ENCODE measurements at places on chromosomes 1 and 21.
A peak's percentile ranks its signal among the peaks of the same experiment; 100 is the strongest.

DNA sequence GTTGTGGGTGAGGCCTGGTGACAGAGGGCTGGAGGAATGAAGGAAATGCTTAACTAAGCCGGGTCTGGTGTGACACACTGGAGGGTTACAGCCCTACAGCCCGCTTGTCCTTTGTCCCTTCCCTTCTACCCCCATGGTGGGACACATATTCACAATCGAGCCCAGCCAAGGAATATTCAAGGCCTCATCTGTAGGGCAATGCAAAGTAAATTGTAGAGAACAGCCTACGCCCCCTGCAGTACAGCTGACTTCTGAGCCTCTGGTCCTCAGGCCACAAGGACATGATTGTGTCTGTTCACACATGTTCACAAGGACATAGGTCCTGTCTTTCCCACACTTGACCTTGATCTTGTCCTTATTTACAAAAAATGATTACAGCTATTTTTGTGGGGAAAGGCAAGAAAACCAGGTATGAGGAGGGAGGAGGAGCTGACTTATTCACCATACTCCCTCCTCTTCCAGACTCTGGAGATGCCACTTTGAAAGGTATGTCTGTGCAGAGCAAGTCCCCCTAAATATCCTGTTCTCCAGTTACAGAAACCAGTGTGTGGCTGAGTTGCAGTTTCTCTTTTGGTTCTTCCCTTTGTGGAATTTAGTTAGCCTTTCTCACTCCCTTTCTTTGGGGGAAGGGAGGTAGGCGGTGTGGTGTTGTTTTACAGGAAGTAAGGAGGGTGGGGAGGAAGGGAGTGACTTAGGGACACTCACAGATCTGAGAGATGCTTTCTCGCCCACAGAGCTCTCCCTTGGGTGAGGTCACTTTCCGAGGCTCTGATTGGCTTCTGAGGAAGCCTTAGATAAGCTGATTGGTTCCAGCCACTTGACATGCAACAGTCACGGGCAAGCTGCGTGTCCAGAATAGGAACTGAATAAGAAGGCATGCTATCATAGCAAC lies 14.6 kb downstream of the POLR3GL start:
- peak; percentile 51 for DNase-seq

DNA sequence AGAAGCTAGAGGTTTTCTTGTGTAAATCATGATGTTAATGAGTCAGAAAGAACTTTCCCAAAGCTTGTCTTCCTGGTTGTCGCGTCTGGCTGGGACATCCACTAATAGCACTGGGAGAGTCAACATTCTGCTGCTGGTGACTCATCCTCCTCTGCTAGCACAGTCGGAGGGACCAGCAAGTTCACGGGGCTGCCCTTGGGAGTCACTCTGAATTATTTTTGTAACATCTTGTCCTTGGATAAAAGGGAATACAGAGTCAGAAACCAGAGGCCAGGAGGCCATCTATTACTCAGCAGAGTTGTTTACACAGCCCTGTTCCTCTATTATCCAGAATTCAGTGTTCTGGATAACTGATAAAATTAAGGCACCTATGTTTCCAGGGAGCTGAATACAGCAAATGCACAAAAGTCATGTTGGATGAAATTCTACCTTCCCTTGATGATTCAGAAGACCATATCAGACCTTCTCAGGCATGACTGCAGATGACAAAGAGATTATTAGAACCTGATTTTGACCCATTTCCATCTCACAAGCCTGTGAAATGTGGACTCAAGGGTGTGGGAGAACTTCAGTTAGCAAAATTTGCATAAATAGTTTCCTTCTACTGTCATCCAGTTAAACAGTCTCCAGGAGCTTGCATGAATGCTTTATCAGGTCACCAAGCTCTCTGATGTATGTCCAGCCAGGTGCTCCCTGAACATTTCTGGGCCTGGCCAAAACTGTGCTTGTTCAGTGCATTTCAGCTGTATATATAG lies 68.1 kb downstream of the JAK1 start:
- no peak for DNase-seq

GRCh38 chr1:198631292-198631691 lies 7.5 kb upstream of the PTPRC start:
- no peak for DNase-seq

DNA sequence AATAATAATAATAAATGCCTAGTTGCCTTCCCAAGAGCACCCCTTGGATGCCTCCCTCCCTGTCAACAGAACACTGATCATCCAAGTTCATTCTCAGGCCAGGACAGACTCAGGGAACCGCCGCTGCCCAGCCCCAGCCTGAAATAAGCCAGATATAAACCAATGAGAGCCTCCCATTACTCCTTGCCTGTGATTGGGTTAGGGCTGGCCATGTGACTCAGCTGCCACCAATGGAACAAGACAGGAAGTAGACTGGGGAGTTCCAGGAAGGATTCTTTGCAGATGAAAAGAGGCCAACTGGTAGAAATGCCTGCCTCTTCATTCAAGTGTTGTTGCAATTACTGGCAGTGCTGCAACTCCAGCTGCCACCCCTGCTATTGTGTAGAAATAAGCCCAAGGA lies 146.4 kb upstream of the TIAM1 start:
- DNase-seq, result no peak

- DNase-seq, result no peak
These were observed 18.4 kb downstream of the ELAVL4 start for GRCh38 chr1:50126927-50127715.

DNA sequence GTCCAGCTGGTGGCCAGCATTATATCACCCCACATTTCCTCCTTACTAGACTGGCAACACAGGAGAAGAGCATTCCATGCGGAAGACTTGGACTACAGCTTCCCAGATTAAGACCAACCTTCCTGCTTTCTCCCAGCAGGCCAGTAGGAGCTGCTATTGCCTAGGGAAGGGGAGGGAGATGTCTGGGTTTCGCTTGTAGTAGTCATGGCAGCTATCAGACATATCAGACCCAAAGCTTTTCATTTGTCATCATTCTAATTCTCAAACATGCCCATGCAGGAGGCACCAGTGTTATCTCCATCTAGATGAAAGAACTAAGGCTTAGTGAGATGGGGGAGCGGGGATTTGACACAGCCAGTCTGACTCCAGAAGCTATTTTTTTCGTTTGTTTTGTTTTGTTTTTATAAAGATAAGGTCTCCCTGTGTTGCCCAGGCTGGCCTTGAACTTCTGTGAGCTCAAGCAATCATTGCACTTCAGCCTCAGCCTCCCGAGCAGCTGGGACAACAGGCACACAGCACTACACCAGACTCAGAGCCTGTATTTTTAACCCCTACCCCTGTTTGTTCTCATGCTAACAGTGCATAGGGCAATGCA lies 4.5 kb downstream of the PLA2G2A start:
- DNase-seq, result no peak

GRCh38 chr1:42311897-42312296 lies 23.1 kb downstream of the FOXJ3 start:
- no peak for DNase-seq

All from stimulated activated CD4-positive, alpha-beta T cell treated with anti-CD3 and anti-CD28 coated beads, Interleukin-15, amount 100 ng/mL, for 1 hour (primary cell).